ENCODE measurements at places on chromosomes 2 and 18.

- DNase-seq = no peak
These were observed 2.2 kb upstream of the PCYOX1 start for GRCh38 chr2:70255637-70256314.

DNA sequence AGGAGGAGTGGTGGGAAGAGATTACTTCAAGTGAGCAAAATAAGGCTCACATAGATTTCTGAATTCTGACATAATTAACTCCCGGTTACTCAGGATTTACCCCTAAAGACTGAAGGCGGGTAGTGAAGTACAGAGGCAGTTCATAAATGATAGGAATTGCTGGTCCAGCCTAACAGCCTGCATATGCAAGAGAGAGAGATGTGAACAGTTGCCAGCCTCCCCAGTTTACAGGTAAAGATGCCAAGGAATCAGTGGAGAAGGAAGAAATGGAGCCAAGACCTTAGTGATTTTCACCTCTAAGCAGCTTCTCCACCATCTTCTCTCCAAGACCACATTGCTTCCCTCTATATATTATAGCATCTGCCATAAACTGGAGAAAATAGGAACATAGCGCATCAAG lies 91.8 kb upstream of the THUMPD2 start:
- no peak for DNase-seq

- no peak for DNase-seq
These were observed 362.3 kb downstream of the FIGN start for GRCh38 chr2:163373496-163373895.

DNA sequence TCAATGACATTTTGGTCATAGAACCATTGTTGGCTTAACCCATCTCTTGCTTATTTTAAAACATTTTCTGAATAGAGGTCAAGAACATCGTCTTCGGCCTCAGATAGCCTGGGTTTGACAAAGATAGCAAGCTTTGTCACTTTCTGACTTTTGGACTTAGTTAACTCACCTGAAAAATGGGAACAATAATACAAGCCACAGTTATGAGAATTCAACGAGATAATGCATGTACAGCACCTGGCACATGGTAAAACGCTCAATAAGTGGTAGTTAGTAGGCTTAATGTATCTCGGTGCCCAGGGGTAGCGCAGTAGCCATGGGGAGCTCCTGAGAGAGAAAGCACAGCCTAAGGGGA lies 446 bp upstream of the COPS7B start:
- no peak for DNase-seq

GRCh38 chr18:25798046-25798445 lies 292.4 kb downstream of the SS18 start:
- DNase-seq = no peak

DNA sequence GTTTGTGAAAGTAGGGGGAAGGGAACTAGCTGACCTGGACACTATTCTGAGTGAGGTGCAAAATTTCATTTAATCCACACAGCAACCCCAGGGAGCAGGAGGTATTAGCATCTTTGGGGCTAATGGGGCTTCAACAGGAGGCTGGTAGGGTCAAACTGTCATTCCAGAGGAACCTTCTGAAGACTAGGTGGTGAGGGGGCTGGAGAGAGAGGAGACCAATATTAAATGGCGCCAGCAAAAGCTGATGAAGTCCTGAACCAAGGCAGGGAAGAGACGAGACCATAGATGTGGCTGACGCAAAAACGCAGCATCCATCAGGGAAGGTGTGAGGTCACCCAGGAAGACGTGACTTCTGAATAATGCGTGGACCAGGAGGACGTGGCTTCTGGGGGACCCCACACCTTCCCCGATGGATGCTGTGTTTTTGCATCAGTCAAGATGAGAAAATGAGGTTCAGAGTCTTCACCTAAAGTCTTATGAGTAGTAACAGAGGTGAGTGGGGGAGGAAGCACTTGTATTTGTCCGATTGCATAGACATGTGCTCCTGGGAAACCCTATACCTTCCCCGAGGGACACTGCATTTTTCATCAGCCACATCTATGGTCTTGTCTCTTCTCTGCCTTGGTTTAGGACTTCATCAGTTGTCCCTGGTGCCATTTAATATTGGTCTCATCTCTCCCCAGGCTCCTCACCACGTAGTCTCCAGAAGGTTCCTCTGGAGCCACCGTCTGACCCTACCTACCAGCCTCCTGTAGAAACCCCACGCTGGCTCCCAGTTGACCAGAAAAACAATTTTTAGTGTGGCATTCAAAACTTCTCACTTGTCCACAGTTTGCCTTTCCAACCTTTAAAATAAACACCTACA lies 188.6 kb downstream of the MYCN start:
- DNase-seq = no peak

- DNase-seq = no peak
These were observed 56.3 kb upstream of the GULP1 start for GRCh38 chr2:188235364-188235763.

DNA sequence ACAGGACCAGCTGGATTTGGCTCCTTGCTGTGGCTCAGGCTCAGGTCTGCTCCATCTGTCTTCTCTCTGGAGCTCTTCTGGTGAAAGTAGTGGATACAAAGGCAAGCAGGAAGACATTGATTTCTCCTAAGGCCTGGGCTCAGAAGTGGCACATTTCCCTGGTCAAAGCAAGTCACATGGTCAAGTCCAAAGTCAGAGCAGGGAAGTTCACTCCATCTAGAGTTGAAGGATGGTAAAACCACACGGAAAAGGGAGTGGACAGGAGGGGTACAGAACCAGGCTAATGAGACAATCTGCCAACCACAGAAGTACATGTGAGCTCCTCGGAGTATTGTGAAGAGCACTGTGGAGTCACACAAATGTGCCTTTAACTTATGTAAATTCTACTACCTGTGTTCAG lies 66.1 kb downstream of the MARCO start:
- peak; percentile 49 for DNase-seq

DNA sequence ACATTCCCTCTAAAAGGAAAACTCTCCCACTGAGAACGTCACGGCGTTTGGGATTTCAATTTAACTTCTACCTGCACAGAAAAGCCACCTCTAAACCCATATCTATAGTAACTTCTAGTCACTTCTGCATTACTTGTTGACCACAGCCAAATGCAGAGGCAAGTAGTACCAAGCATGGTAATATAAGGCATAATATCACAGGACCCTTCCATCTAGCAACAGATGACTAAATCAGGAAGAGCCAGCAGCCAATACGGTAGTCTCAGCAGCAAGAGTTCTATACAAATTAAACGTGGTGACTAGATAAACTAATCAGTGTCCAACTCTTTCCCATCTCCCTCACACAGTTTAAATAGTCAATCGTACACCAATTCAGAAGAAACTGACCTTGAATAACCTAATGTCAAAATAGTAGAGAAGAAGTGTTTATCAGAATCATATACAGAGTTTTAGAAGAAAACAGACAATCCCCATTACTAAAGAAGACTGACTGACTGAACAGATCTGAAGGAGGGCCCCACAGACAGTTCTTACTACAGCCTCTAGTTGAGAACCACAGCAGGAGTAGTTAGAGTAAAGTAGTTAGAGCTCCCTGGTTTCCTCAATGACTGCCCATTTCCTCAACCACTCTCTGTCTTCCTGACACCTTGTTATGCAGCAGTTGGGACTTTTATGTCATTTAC lies 30.0 kb downstream of the MEMO1 start:
- peak; percentile 23 for DNase-seq

DNA sequence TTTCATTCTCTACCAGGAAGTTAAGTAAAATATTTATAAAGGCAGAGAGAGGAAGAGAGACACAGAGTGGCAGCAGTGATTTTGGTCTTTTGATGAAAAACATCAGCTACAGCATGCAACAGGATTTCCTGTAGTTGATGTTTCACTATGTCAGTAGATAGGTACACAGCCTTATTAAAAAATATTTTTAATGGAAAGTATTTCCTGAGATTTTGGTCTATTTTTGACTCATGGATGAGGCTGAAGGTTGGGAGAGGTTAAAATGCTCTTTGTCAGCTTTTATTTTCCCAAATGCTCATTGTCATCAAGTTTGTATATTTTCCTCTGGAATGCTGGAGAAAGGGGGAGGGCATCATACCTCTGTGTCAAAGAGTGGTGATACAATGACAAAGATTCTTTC lies 1112.5 kb downstream of the CBLN2 start:
- DNase-seq = no peak

- DNase-seq = no peak
These were observed 59.3 kb upstream of the CCDC68 start for GRCh38 chr18:55018602-55019001.

DNA sequence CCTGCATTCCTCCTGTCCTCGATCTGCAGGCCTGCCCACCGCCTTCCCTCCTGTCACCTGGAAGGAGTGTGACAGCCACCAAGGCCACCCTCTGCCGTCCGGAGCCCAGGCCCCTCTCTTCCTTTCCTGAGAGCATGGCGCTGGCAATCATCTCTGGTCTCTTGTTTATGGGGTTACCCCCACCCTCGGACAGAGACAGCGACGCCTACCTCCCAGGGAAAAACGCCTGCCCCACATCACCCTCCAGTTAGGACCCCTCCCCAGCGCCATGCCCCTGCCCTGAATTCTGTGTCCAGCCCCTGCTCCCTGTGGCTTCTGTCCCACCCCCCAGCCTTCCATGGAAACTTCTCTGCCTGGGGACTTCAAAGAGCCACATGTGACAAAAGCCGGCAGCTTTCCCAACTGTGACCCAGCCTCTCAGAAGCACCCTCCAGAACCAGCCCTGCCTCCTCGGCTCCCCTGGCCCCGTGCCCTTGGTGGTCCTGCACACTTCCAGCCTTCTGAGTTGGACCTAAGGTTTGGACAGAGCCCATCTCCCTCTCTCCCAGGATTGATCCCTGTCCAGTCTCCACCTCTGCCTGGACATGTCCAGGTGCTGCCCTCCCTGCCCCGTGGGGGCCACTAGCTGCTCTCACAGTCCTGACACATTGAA lies 145.0 kb upstream of the HDAC4 start:
- DNase-seq = no peak

GRCh38 chr2:207930747-207931146 lies 94.6 kb downstream of the PLEKHM3 start:
- peak; percentile 61 for DNase-seq

GRCh38 chr2:117921520-117921919 lies 92.3 kb downstream of the CCDC93 start:
- DNase-seq = no peak

DNA sequence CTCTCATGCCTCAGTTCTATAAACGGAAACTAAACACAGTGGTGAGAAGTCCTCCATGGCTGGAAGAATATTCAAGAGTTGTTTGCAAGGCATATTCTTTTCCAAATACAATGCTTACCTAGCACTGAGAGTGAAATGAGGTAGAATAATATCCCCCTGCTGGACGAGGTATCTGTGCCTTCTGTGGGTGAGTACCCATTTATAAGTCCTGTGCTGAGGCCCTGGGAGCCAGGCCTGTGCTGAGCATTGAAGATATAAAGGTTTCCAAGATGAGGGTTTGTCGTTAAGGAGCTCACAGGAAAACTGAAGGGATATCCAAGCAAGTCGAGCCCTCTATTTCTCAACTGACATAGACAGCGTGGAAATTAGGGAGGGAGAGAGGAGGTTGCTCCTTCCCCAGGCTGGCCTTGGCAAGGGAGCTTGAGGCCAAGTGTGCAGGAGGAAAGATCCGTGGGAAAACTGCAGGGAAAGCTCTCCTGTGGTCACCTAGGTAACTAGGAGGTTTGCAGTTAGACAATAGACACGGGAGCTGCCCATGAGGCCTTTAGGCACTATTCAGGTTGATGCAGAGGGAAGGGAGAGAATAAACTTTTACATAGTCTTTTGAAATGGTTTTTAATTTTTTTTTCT lies 17.6 kb downstream of the PTPRM start:
- no peak for DNase-seq

- no peak for DNase-seq
These were observed 42.7 kb upstream of the IL1RL1 start for GRCh38 chr2:102268510-102269199.

DNA sequence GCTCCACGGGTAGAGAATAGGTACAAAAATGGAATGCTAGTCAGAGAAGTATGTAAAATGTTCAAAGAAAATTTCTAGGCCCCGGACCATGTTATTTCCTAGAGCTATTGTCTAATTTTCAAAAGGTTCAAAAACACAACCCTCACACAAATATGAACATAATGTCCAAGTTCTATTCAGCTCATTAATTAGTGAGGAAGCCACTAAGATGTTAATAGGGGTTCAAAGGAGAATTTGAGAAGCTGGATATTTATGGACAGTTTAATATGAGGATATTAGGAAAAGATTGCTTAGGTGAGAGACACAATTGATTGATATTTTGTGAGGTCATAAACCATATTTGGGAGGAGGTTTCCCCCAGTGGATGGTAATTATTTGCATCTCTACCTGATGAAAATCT lies 710.6 kb upstream of the ID2 start:
- no peak for DNase-seq

GRCh38 chr2:73000808-73001570 lies 70.5 kb downstream of the SFXN5 start:
- peak; percentile 55 for DNase-seq

- DNase-seq = no peak
These were observed 13.5 kb upstream of the LBH start for GRCh38 chr2:30217644-30218337.

DNA sequence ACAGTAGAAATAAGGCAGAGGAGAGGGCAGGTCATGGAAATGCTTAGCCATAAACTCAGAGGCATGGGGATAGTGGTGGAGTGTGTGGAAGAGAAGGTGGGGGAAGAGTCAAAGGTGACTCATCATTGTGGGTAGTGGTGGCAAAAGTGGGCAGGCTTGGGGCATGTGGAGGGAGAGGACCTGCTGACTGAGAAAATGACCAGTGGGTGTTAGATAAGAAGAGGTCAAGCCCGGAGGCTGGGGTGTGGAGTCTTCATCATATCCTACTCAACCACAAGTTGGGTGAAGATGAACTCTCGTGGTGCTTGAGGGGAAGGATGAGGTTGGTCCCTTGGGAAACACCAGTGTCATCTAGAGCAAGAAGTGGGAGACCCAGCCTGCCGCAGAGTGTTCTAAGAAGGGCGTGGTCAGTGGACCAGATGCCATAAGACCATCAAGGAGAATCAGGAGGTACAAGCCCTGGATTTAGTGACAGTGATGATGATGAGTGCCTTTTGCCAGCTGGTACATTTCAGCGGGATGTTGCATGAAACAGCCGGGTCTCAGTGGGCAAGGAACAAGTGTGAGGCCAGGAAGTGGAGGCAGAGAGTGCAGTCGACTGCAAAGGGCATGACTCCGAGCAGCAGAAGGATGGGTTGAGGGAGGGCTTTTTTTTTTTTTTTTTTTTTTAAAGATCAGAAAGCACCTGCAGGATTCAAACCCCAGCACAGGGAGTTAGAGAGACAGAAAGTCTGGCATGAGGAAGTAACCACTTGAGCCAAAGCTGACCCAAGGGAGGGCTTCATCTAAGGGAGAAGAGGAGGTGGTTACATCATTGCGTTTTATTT lies 122.6 kb upstream of the SPRED2 start:
- no peak for DNase-seq

- no peak for DNase-seq
These were observed 22.9 kb downstream of the POLR1A start for GRCh38 chr2:86082756-86083155.

DNA sequence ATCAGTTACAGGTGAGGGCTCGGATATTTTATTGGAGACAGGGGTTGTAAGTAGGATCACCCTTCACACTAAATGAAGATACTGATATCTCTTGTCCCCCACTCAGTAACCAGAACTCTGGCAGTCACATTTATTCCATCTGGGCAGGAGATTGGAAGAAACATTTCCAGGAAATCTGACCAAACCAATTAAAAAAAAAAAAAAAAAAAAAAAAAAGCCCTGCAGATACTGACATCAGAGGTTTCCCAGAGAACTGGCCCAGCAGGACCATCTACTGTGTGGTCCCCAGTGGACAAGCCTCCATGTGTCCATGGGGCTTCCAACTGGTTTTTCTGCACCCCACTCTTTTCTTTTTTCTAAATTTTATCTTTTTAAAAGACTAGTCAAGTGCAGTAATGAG lies 41.3 kb downstream of the SH2D6 start:
- no peak for DNase-seq

- no peak for DNase-seq
These were observed 10.9 kb downstream of the APCDD1 start for GRCh38 chr18:10465174-10465939.

GRCh38 chr18:34911081-34911480 lies 130.1 kb upstream of the MAPRE2 start:
- DNase-seq = no peak
